T-cell (primary cell): ENCODE measurements at places on chromosomes 7 and 10. TPM values are rescaled to one million over a fixed set of nuclear protein-coding genes. Genes with fewer than 3 reads are reported as not detected.

The FOXI2 gene
- not detected for total RNA-seq

The LIPK gene
- not detected for total RNA-seq

The MALRD1 gene
- total RNA-seq = not detected

The MYH16 gene
- not detected for total RNA-seq

The TMEM254 gene
- 15.6 TPM for total RNA-seq

The GLI3 gene
- 0.22 TPM for total RNA-seq

The CDHR3 gene
- 14.5 TPM for total RNA-seq

The H2BK1 gene
- total RNA-seq = 4.0 TPM

DNA sequence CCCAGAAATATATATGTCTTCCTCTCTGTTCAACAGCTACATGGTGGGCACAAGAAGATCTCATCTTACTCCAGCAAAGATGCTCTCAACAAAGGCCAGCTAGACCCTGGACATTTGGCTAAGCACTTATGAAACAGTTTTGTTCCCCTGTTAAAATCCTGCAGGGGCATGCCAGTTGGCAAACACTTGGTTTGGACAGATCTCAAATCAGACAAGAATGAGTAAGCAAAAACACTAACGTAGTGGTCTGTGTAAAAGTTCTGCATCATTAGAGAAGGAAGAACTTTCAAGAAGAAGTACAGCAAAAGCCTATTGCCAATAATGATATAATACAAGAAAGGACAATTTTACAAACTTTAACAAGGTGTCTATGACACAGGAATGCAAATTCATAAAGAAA is 125.6 kb downstream of the CALN1 start:
- DNase-seq = no peak

- DNase-seq = no peak
These were observed 127.4 kb upstream of the AGR3 start for GRCh38 chr7:17009007-17009719.

DNA sequence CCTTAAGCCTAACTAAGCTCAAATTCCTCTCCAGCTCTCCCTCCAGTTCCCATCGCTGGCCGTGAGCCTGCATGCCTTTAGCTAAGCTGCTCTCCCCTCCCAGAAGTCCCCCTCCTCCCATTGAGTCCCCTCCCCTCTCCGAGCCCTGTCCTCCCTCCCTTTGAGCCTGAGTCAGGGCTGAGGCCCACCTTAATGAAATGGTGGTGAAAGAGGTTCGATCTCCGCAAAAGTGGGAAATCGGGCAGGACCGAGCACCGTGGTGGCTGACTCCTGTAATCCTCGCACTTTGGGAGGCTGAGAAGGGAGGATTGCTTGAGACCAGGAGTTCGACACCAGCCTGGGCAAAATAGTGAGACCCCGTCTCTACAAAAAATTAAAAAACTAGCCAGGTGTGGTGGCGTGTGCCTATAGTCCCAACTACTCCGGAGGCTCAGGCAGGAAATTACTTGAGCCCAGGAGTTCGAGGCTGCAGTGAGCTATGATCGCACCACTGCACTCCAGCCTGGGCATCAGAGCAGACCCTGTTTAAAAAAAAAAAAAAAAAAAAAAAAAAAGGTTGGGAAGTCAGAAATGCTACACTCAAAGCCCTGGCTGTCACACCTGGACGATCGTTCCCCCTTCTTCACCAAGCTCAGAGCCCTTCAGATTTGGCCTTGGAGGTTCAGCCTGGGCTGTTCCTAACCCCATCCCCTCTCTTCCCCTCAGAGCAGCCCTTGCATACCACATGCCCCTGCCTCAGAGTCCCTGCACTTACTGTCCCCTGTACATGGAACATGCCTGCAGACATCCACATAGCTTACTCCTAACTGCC is 995 bp upstream of the CLDN3 start:
- no peak for DNase-seq

DNA sequence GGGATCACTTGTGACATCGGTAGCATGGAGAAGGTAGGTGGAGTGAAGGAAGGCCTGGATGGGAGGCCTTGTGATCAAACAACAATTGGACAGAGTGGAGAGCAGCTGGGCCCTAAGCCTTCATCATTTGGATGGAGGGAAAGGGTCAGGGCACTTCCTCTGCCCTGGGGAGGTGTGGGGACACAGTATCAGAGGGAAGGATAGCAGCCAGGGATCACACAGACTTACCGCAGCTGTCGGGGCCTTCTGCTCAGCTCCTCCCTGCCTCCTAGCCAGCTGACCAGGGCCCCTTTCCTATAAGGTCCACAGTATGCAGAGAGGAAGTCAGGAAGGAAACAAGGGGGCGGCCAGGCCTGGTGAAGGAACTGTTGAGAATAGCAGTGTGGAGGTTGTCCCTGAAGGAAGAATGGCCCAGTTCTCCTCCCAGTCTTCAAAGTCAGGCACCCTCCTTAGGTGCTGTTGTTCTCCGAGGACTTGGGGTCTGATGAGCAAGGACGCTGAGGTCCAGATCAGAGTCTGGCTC is 62.1 kb downstream of the ABCC2 start:
- DNase-seq = no peak

- DNase-seq = no peak
These were observed 124.9 kb downstream of the PRKAG2 start for GRCh38 chr7:151752037-151752436.

GRCh38 chr10:97106207-97106606 is 79.6 kb downstream of the SLIT1 start:
- DNase-seq = no peak

GRCh38 chr10:63105225-63106110 is 27.7 kb upstream of the NRBF2 start:
- no peak for DNase-seq

DNA sequence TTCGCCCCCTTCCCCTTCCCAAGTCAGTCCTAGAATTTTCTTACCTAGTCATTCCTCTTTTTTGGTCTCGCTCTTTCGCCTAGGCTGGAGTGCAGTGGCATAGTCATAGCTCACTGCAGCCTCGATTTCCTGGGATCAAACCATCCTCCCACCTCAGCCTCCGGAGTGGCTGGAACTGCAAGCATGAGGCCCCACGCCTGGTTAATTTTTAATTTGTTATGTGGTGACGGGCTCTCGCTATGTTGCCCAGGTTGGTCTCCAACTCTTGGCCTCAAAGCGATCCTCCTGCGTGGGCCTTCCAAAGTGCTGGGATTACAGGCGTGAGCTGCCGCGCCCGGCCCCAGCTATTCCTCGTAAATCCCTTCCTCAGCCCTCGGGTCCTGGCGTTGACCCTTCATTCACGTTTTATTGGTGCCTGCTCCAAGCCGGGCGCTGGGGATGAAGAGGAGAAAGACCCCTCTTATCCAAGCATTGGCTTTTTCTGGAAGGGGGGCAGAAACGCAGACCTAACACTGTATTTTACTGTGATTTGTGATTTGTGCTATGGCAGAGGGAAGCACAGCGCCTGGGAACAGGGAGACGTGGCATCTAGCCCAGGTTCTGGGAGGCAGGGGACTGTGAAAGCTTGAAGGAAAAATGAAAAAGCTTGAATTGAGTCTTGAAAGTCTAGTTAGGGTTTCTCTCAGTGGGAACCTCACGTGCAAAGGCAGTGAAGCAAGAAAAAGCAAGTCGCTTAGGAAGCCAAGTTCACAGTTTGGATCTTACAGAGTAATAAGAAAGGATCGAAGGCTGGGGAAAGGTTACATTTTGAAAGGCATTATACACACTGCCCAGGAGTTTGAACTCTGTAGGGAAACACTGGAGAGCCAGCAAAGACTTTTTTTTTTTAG is 516 bp downstream of the ZNHIT1 start:
- DNase-seq = no peak
